ENCODE measurements at places on chromosomes 4 and X.

DNA sequence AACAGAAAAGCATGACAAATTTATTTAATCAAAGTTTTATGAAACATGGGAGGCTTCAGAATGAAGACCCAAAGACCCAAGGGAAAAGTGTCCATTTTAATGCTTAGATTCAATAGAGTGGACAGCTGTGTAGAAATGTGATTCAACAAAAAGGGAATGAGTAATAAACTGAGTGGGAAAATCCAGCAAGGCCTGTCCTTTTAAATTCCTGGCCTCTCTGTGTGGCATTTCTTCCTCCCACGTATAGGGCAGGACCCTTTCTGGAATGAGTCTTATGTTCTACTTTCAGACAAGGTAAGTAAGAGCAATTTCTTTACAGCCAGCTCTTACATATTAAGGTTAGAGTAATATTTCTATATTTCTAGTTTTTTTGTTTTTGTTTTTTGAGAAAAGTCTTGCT is 14.5 kb downstream of the AASDH start:
- no peak for DNase-seq

GRCh38 chr4:129167640-129168260 is 71.8 kb downstream of the C4orf33 start:
- no peak for DNase-seq

GRCh38 chr4:115272185-115272584 is 158.8 kb upstream of the NDST4 start:
- no peak for DNase-seq

DNA sequence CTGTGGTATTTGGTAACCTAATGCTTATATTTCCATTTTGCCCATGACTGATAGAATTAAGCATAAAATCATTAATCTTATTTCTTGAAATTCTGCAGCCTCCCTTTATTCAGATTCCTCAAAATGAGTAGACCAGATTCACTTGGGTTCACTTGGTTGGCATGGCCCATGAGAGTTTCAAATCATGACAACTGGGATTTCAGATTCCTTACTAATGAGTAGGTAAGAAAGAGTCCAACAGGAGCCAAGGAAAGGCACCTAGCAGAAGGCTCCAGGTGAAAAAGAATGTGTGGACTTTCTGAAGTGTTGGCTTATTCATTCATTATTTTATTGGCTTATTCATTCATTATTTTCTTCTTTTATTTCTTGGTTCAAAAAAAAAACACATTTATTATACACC is 27.2 kb upstream of the GATB start:
- DNase-seq = no peak

DNA sequence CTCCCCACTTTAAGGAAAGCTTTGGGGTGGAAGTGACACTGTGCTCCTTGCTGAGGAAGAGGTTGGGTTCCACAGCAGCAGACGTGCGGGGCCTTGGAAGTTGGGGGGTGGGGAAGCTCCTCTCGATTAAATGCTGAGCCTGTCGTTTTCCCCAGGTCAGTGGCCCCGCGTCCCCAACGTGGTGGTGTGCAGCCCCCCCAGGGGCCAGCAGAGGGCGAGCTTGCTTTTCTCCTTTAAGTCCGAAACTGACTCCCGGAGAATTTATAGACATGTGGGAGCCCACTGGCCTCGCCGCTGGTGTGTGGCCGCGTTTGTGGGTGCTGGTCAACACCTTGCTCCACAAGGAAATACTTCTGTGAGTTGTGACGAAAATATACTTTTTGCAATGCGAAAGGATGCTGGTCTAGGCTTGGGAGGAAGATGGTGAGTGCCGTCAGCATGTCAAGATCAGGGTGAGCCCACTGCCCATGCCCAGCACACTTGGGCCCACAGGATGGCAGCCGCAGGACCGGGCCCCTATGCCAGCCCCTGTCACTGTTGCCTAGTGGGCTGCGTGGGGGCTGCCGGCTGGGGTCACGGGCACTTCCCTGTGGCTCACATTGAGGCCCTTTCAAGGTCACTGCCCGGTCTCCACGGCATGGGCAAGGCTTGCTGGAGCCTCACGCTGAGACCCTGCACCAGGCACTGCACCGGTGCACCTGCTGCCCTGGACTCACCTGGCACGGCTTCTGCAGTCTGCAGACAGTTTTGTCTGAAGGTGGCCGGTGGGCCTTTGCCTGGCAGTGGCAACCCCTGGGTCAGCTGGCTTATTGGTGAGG is 9.4 kb downstream of the UVSSA start:
- DNase-seq = peak; percentile 27

DNA sequence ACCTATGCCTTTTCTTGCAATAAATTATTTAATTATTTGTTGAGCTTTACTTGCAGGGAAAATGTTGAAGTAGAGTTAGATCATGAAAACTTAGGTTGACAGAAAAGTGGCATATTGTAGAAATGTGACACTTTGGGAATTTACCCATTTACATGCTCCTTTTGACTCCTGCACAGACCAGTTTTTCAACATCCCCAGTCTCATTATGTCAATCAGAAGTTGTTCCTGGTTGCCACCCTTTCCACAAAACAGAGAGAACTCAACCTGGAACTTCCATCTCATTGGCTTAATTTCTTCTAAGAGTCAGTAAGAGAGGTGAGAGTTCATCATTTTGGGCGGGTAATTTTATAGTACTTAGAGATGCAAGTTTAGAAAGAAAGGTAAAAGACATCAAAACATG is 284.6 kb upstream of the ANKRD50 start:
- no peak for DNase-seq

- no peak for DNase-seq
Observed at GRCh38 chr4:85869181-85869580, 394.2 kb downstream of the ARHGAP24 start.

- no peak for DNase-seq
Observed at GRCh38 chr4:57110640-57111511, 691 bp upstream of the IGFBP7 start.

DNA sequence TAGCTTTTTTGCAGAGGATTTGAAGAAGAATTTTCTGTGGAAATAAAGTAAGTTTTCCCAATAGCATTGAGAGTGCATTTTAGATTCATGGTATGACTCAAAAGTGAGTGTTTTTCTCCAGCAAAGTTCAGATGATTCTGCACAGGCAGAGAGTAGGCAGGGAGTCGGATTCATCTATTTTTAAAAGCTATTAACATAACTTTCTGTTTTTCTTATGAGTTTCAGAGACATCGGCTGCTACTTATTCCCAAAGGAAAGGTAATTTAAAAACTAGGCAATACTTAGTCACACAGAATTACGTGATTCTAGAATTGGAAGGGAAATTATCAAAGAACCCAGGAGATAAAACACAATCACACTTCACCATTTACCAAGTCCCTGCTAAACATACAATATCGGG is 4.4 kb downstream of the CCDC110 start:
- DNase-seq = no peak

DNA sequence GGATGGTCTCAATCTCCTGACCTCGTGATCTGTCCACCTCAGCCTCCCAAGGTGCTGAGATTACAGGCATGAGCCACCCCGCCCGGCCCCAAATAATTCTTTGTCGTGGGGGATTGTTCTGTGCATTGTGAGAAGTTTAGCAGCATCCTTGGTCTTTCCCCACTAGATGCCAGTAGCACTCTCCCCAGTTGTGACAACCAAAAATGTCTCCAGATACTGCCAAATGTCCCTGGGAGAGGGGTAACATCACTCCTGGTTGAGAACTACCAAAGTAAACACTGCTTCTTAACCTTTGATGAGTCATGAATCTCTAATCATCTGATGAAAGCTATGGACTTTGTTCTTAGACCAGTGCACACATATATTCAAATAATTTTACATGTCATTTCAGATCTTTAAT is 90.7 kb upstream of the BRS3 start:
- no peak for DNase-seq

- DNase-seq = no peak
Observed at GRCh38 chr4:140212646-140213045, 58.7 kb upstream of the MAML3 start.

- DNase-seq = no peak
Observed at GRCh38 chrX:24372021-24372763, 11.8 kb downstream of the SUPT20HL1 start.

GRCh38 chrX:13452283-13452682 is 117.1 kb upstream of the EGFL6 start:
- no peak for DNase-seq

DNA sequence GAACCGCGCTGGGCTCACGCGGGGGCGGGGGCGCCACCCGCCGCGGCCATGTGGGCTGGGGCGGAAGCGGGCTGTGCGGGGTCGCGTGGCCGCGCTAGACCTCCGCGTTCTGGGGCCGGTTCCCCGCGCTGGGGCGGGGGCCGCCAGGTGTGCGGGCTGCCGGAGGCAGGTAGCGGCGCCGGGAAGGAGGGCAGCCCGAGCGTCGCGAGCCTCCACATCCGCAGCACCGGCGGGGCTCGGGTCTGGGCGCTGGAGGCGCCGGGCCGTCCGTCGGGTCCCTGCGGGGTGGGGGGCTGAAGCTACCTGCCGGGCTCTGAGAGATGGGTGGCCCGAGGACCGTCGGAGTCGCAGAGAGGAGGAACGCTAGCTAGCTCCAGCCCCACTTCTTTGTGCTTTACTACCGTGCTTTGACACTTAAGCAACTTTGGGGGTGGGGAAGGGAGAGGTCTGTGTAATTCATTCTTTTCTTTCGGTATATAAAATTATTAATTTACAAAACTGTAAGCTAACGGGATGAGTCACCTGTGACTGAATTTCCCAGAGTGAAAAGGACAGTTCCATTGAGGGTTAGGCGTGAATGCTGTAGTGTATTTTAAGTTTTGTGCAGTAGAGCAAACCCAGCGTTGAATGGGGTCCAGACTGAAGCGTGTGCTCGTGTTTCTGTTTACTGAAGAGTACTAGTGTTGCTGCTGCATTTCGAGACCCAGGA is 689 bp downstream of the METAP1 start:
- peak; percentile 4 for DNase-seq

- DNase-seq = no peak
Observed at GRCh38 chrX:10054396-10054795, 87.2 kb downstream of the CLDN34 start.

DNA sequence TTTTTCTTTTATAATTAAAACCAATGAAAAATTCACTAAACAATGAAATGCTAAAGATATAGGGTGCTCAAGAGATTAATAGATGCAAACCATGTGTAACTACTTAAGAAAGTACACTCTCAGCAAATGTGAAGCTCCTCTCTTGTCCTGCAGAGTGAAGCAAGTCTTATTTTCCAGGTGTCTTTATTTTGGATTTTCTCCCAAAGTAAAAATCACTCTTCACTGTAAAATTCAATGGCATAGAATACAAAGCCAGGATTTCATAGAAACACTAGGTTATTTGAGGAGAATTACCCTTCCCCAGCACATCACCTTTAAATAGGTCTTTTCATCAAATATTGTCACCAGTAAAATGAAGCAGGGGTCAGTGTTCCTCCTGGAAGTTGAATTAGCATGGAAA is 57.0 kb upstream of the GIMD1 start:
- DNase-seq = no peak

GRCh38 chr4:6812766-6813165 is 30.2 kb downstream of the KIAA0232 start:
- DNase-seq = no peak

GRCh38 chr4:72505314-72505744 is 63.7 kb downstream of the ADAMTS3 start:
- DNase-seq = no peak

GRCh38 chr4:26192899-26193869 is 127.6 kb upstream of the RBPJ start:
- DNase-seq = no peak

- DNase-seq = peak; percentile 74
Observed at GRCh38 chrX:100636321-100636991, at the start of gene TSPAN6. Gene TSPAN6 (minus strand): TSS chrX:100636806. CDS start chrX:100636694, 112 bp downstream.

DNA sequence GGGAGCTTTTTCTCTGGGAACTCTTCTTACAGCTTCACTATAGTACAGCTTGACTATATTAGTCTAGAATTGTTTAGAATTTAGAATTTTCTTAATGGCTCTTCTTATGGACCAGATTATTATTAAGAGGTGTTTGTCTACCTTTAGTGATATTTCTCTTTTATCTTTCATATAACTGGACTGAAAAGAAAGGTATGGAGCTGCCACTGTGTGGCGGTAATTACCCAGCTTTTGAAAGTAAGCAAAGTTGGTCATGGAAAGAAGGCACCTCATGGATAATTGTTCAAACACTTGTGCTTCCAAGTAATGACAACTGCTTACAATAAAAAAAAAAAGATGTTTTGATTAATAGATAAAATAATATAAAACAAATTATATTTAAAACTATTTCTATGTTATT is 1112.5 kb downstream of the TECRL start:
- DNase-seq = no peak

GRCh38 chr4:165094873-165095272 is 17.8 kb downstream of the TMEM192 start:
- DNase-seq = no peak

DNA sequence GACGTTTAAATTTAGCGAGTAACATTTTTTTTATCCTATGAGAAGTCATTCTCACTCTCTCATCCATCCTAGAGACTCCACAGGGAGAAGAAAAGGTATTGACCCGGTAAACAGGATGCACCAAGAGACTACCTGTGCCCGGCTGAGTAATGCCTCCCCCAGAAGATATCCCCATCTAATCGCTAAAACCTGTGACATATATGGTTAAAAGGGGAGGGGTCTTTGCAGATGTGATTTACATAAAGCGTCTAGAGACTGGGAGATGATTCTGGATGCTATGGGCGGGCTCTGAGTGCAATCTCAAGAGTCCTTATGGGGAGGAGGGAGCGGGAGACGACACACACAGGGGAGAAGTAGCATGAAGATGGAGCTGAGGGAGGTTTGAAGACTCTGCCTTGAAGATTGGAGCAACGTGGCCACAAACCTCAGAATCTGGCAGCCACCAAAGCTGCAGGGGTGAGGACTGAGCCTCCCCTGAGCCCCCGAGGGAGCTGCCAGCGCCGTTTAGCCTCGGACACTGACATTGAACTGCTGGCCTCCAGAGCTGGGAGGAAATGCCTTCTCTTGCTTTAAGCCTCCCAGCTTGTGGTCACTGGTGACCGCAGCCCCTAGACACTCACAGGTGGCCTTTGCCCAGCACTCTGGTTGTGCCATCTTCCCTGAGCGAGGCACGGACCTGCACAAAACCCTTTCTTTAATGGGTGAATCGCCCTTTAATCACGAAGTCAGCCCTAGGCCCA is 11.2 kb downstream of the ABLIM2 start:
- DNase-seq = no peak

DNA sequence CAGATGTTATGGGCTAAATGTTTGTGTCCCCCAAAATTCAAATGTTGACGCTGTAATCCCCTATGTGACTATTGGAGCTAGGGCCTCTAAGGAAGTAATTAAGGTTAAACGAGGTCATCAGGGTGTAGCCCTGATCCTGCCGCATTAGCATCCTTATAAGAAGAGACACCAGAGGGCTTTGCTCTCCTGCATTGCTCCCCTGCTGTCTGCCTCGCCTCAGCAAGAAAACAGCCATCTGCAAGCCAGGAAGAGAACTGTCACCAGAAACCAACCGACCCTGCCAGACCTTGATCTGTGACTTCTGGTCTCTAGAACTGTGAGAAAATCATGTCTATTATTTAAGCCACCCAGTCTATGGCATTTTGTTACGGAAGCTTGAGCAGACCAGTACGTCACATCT is 331.9 kb downstream of the DCTD start:
- no peak for DNase-seq

GRCh38 chr4:109303140-109303496 is 660 bp upstream of the COL25A1 start:
- peak; percentile 14 for DNase-seq
